ENCODE measurements at places on chromosomes 12 and 14.

GRCh38 chr14:103770902-103771301, 55.3 kb downstream of the ZFYVE21 start:
- no peak for DNase-seq

DNA sequence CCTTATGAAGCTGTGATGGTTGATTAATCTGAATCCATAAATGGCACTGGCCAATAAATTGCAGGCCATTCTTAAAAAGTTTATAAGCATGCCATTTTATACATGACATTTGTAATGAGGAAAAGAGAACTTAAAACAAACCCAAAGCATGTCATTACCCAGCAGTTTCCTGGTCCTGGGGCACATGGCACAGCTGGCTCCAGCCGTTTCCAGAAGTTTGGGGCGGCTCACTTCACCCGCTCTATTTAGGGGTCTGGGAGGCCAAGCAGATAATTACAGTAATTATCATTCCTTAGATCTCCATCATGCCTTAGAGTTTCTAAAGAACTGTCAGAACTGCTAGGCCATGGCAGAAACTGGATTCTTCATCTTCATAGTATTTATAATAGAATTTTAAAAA, 6.4 kb downstream of the ADGRD1 start:
- no peak for DNase-seq

GRCh38 chr12:71456316-71456715, 16.7 kb downstream of the LGR5 start:
- DNase-seq = no peak

GRCh38 chr12:21552635-21553328, 26.7 kb downstream of the SPX start:
- no peak for DNase-seq

DNA sequence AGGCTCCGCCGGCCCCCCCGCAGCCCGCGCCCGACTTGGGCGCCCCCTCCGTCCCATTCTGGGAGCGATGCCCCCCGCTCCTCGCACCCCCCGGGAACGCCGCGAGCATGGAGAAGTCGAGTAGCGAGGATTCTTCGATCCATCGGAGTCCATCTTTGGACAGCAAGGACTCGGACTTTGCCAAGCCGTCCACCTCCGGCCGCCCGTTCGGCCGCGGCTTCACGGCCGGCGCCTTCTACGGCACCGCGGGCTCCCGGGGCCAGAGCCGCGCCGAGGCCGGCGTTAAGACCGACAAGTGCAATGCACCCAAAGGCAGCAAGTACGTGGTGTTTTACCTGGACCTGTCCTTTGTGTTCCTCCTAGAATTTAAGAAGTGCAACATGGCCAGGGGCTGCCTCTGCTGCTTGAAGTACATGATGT, 123.6 kb downstream of the TSPAN9 start:
- DNase-seq = no peak

- DNase-seq = no peak
Observed at GRCh38 chr12:71130521-71131069, 27.2 kb downstream of the TSPAN8 start.

DNA sequence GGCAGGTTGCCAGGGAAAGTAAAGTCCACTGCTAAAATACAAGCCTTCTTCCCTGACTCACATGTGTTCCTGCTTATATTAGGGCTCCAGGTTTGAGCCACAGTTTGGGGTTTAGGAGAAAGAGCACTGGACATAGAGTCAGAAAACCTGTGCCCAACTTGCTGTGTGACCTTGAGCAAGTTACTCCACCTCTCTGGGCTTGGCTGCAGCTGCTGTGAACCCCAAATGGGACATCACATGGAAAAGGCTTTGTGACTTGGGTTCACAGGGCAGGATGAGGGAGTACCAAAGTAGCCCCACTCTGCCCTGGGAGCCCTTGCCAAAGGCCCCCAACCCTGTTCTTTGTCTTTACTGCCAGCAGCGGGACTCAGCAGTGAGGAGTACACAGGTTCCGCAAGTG, 79.0 kb upstream of the NOS1 start:
- DNase-seq = no peak

DNA sequence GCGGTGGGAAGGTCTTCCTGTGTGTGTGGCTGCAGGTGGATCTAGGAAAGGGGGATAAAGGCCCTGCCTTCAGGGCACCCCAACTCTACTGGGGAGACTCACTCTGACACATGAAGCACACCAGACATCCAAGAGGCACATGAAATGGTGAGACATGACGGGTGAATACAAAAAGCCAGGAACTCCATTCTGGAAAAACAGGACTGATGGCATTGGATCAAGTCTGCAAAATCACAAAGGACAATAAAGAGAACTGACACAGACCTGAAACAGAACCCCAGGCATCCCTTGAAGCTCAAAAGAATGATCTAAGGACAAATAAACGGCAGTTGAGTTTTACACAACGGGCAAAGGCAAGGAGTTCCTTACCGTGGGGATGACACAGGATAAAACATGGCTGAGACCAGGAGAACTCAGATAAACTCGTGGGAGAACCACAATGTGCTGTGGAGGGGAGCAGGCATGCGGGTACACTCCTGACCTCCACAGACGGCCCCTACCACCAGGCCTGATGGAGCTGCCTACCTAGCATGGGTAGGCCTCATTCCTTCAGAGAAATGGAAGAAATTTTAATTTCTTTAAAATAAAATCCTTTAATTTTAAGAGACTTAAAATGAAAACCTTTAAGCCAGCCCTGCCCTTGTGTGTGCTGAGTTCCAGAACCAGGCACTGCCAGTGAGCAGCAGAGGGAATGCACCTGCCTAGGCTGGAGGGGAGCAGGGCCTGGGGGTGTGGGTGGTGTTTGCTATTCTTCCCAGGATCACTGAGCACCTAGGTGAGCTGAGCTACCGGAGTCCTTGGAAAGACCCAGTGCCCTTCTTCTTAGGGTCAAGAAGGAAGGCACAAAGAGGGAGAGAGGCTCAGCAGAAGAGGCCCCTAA, 100.1 kb downstream of the SINHCAF start:
- no peak for DNase-seq
